AG09309 (cell line): ENCODE measurements at places on chromosomes 1 and 21.

- DNase-seq = no peak
These were observed 149.1 kb downstream of the FCRL5 start for GRCh38 chr1:157403203-157403602.

GRCh38 chr1:62508187-62508758, 71.4 kb downstream of the USP1 start:
- peak; percentile 14 for DNase-seq

- DNase-seq = no peak
These were observed 2.8 kb upstream of the ECE1 start for GRCh38 chr1:21292984-21293536.

DNA sequence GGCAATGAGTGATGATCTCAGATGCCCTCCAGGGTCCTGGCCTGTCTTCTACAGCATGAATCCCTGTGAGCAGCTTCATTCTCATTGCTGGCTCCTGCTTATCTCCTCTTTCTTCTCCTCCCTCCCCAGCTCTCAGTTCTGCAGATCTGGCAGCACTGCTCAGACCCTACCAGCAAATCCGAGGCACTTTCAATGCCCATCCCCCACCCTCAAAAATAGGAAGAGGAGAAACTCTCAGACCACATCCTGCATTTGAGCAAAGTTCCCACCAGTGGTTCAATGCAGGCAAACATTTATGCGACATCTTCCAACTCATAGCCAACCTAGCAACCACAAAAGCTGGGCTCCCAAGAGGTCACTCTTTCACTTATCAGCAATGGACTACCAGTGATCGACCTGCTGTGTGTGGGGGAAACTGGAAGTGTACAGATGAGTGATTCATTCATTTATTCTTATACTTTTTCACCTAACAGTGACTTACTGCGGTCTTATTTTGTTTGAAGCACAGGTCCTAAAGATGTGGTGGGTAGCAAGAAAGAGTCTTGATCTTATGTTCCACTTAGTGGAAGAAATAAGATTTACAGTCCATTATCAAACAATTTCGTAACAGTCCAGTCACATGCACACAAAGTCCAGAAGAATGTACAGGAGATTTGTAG, 5.8 kb upstream of the CHI3L2 start:
- no peak for DNase-seq

GRCh38 chr1:80359666-80360065, 1353.1 kb upstream of the ADGRL4 start:
- DNase-seq = no peak

- DNase-seq = peak; percentile 14
These were observed 52.2 kb downstream of the SMYD2 start for GRCh38 chr1:214332946-214333798.

DNA sequence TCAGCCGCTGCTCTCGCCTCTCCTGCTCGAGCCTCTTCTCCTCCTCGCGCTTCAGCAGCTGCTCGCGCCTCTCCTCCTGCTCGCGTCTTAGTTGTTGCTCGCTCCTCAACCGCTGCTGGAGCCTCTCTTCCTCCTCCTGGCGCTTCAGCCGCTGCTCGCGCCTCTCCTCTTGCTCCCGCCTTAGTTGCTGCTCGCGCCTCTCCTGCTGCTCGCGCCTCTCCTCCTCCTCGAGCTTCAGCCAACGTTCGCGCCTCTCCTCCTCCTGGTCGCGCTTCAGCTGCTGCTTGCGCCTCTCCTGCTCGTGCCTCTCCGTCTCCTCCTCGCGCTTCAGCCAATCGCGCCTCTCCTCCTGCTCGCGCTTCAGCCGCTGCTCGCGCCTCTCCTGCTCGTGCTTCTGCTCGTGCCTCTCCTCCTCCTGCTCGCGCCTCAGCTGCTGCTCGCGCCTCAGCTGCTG, 3.7 kb downstream of the TCHH start:
- DNase-seq = peak; percentile 3

- DNase-seq = no peak
These were observed 34.5 kb upstream of the DIPK1A start for GRCh38 chr1:92995441-92996430.

- no peak for DNase-seq
These were observed 524 bp downstream of the LRRC38 start for GRCh38 chr1:13513063-13513894.

- DNase-seq = no peak
These were observed 284.6 kb upstream of the KAZN start for GRCh38 chr1:14313731-14314431.

- DNase-seq = no peak
These were observed at the start of gene DNAJC6 for GRCh38 chr1:65309304-65310077. Gene DNAJC6 (plus strand): TSS chr1:65309543. CDS start chr1:65309746, 203 bp downstream.

GRCh38 chr21:28617300-28617699, 375.4 kb downstream of the LTN1 start:
- no peak for DNase-seq

GRCh38 chr1:57711326-57711725, 287.5 kb upstream of the DAB1 start:
- DNase-seq = no peak

DNA sequence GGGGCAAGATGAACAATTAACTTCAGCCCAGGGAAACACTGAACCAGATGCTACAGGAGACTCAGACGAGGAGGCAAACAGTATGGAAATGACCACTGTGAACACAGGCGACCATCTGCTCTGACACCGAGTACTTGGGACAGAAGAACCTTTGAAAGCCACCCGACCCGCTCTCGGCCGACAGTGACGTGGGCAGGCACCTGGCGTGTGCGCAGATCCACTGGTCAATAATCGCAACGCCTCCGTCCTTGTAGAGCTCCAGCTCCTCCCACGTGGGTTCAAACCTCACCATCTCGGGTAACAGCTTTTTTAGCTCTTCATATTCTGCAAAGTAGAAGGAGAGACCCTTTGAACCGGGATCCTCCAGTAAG, 20.3 kb downstream of the POFUT2 start:
- DNase-seq = no peak

- no peak for DNase-seq
These were observed 739 bp upstream of the NUP133 start for GRCh38 chr1:229508823-229509337.

DNA sequence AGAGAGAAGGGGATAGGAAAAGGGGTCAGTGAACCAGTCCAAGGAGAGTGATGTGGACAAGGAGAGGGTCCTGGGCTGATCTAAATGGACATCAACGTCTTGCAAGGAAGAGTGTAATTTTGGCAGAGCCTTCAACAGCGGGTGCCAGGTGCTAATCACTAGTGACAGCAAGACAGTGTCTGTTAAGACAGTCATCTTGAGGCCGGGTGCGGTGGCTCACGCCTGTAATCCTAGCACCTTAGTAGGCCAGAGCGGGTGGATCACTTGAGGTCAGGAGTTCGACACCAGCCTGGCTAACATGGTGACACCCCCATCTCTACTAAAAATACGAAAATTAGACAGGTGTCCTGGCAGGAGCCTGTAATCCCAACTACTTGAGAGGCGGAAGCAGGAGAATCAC, 12.2 kb upstream of the PADI6 start:
- DNase-seq = no peak

DNA sequence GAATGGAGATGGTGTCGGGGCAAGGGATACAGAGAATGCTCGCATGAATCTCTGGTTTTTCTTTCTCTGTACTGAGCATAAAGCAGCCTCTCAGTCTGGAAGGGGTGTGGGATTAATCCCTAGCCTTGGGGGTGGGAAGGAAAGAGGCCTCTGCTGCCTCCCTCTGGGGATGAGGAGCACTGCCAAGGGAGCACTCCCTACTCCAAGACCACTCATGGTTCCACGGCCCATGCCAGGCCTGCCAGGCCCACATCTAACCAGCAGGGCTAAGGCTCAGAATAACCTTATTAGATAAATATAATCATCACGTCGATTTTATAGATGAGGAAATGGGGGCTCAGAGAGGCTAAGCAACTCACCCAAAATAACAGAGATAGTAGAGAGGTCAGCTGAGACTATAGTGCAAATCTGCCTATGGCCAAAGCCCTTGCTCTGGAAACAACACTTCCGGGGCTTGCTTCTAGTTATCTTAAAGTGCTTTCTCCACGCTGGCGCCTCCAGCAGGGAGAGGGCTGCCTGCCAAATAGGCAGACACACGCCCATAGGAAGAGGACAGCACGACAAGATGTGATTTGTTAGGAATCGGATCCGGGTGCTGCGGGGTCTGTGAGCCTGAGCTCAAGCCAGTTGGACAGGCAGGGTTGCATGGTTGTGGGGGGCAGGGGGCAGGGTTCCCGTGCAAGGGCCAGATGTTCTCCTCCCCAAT, 522 bp downstream of the TEX35 start:
- no peak for DNase-seq
